Renal cortical epithelial cell (primary cell): ENCODE measurements at places on chromosomes 7 and 10.
A peak's percentile ranks its signal among the peaks of the same experiment; 100 is the strongest.

DNA sequence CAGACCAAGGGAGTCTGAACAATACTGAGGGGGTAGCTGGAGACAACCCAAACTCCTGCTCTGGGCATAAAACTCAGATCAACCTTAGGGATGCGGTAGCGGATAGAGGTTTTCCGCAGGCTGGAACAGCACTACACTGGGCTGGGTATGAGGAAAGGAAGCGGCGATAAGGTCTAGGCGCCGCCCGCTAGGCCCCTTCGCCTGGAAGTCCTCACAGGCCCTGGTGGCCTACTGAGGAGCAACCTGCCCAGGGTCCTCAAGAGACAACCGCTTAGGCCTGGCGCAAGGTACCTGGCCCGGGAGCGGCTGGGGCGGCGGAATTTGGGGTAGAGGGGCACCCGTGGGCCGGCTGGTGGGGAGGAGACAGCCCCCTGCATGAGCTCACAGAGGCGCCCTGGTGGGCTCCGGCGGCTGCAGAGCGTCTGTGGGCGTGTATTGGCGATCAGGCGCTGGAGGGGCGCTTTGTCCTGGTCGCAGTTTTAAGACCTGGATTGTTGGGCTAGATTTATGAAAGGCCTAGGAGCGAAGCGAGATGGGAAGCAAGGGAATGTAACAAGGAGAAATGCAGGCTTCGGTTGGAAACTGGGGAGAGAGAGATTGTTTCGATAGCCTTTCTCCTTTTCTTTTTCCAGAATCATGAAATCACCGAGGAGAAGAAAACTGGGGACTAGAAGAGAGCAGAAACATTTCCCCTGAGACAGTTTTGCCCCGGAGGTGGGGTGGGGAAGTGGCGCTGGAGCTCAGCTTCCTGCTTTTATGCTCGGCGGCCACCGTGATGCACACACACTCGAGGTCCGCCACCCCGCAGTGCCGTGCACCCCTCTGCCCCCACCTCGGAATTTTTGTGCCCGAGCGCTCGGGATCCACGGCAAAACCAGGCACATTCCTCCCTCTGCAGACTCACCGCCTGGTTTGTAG is 2.4 kb upstream of the NKX2-3 start:
- no peak for DNase-seq

GRCh38 chr10:75766106-75766505 is 334.7 kb downstream of the LRMDA start:
- DNase-seq: no peak

DNA sequence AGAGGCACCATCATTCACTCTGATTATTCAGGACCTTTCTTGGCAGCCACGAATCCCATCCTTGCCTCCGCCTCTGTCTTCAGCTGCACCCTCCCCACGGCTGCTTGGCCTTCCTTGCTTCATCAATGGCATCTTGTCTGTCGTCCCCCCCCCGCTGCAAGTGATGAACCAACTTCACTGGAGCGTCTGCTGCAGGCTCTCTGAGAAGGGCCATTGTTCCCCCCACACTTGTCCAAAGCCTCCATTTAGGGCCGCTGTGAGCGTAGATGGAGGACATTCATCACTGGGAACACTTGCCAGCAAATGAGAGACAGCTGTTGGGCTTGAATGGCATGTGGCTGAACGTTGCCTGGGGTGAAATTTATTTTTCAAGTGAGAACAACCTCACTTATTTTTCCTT is 20.1 kb downstream of the AFAP1L2 start:
- DNase-seq: no peak

DNA sequence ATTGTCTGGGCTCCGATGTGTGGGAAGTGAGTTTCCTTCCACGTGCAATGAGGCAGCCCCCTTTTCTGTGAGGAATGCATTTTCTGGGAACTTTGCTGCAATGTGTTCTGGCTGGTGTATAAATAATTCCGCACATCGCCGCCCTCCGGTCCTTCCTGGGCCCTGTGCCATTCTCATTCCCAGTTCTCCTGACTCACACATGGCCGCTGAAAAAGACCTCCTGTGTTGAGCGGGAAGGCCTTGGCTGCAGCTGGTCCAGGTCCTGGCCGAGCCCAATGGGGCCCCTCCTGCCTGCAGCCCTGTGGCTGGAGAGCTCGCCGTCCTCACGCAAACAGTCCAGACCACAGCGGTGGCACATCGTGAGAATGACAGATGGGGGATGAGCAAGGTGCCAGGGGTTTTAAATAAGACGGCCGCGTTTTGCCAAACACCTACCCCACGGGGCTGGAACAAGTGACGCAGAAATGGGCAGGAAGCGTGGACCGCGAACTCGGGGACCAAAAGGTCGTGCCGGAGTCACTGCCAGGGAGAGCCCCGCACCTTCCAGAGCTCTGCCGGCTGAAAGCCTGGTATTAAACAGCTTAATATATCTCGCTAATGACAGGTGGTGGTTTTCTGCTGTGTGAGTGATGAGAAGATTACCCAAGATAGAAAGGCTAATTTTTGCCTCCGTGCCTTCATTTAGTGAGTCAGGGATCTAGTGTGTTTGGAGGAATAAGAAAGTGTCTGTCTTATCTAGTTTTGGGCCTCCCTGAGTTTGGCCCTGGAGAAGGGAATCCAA is 37.0 kb downstream of the FAM20C start:
- peak; percentile 78 for DNase-seq

DNA sequence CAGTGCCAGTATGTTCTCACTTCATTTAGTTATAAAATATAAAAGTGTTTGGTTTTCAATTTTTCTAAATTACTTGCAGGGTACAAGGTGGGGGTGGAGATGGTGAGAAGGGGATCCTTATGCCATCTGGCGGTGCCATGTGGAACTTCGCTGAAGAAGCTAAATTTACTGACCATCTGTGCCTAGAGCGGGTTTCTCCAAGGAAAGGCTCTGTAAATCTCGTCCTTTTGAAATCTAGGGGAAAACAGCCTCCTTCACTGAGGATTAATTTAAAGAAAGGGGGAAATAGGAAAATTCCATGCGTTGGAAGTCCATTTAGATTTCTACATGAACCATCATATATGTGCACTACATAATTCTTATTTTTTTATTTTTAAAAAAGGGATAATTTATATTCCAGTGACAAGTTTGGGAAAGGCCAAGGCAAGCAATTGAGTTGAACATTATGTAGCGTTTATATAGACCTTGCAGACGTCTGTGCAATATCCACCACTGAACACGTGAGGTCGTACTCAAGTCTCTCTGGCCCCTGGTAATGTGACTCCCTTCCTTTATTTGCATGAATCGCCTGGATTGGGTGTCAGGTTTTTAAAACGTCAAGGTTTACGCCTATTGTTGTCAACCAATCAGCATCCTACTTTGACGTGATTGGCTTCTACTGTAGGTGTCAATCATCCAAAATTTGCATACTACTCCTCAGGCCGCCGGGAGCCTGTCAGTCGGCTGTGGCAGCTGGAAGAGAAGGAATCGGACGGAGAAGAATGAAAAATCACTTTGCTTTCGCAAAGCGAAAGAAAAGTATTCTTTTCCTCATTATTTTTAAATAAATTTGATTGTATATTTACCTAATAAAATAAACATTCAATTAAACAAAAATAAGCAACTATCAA is 297.1 kb upstream of the NFE2L3 start:
- DNase-seq: peak; percentile 100

DNA sequence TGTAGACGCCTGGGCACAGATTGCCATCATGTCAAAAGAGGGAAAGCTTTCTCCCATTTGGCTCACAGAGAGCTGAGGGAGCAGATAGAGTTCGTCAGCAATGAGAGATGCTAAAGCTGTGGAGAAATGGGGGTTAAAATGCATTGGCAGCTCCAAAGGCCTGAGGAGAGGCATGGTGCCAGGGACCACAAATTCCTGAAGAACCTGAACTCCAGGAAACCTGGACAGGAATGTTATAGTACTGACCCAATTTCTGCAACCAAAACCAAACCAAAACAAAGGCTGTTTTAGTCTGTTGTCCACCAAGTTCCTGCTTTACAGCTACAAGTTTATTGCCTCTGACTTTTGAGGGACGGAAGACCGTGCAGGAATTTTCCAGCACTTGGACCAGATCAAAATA is 575.7 kb downstream of the REEP3 start:
- DNase-seq: peak; percentile 41

DNA sequence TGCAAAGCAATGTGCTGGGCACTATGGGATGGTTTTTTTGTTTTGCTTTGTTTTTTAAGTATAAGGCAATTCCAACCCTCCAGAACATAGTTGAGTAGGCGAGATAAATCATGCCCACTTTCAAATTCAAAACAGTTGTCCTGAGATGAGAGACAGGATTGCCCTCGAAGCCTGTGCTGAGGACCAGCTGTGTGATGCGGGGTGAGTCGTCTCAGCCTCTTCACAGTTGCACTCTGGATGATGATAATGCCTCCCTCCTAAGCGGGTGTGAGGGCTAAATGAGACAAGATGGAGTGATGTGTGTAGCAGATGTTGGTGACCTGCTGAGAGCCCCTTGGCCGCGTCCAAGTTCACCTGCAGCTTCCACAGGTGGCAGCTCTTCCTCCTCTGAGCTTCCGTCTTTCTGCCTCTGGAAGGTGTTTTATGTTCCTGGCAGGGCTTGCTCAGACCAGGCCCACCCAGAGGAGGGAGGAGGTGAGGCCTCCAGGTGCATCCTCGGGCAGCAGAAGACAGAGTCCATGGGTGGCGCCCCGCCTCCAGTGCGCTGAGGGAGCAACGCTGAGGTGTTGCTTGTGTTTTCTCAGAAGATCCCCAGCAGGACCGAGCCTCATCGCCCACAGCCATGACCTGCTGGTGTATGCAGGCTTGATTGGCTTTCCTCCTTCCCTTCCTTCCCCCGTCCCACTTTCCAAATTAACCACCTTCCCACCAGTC is 30.6 kb downstream of the ECHDC3 start:
- DNase-seq: no peak

DNA sequence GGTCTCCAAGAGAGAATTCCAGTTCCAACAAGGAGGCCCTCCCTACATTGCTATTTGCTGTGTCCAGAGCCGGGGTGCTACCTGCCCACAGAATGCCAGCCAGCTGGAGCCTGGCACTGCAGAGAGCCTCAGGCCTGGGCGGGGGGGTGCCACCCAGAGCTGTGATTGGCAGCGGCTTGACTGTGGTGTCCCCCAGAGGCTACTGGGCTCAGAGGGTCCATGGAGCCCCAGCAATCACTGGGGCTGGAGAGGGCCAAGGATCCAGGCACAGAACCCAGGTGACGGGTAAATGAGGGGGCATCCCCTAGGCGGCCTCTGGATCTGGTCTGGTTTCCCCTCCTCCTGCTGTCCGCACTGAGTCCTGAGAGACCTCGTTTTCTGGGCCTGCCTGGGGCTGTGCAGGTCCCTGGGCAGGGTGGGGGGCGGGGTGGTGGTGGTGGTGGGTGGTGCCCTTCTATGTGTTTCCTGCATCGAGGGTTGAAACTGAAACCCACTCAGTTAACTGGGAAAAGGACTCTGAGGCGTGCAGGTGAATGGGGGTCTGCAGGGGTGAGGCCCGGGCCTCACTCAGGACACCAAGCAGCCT is 12.6 kb downstream of the DPYSL4 start:
- no peak for DNase-seq

- peak; percentile 22 for DNase-seq
These were observed 398.8 kb upstream of the KLF6 start for GRCh38 chr10:4183761-4184261.

DNA sequence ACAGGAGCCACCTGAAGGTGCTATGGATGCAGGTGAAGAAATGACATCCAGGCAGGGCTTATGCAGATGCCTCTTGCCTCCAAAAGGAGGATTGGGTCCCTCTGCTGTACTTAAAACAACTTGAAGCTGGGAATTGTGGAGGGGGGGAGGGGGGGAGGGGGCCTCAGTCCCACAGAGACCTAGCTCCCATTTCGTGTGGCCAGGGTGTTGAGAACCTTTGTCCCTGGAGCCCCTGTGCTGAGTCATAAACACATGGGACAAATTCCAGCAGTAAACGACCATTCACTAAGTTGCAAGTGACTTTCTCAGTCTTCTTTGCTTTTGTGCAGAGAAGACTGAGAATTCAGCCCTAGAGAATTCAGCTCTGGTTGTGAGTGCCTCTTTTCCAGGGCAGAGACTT is 96.5 kb upstream of the PODXL start:
- no peak for DNase-seq

GRCh38 chr10:124739119-124739921 is 4.9 kb downstream of the FAM53B start:
- DNase-seq: no peak

GRCh38 chr7:38311329-38311937 is 38.0 kb upstream of the TARP start:
- no peak for DNase-seq

DNA sequence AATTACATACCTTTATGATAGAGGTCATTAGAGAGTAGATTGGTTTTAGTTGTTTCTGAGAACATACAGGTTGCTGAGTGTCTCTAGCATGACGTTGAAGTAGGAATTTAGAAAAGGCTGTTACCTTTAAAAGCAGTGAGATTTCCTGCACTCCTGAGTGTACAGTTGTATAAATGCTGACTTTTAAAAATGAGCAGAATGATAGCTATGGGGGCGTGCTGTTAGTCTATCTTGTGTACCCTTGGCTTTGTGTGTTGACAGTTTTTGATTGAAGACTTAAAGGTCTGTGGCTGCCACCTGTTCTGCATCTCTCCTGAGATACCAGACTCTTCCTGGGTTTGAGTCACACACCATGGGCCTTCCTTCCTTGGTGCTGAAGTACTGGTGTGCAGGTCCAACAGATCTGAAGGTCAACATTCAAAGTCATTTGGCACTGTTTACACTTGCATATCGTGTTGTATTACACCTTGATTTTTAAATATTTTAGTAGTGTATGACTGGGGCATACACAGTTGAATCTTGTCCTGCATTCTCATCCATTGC is 23.8 kb downstream of the DNAJB6 start:
- no peak for DNase-seq

GRCh38 chr7:41795276-41795833 is 92.5 kb upstream of the INHBA start:
- peak; percentile 68 for DNase-seq
